ENCODE measurements at places on chromosomes 6 and 20.

- no peak for DNase-seq
Observed at GRCh38 chr20:12383821-12384220, 466.1 kb downstream of the BTBD3 start.

DNA sequence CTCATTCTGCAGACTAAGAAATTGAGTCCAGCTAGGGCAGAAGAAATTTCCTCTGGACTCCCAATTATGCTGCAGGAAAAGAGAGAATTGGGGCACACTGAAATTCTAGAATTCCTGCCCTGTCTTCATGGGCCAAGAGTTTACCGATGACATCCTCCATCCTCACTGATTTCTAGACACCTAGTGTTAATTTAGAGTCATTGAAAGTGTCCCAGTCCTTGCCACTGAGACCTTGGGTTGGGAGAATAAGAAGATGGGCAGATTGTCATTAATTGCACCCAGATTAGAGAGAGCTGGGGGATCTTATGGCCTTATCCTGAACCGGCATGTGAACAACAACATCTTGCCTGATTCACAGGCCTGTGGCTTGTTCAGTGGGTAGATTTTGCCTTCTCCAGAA lies 29.0 kb downstream of the ANGPT4 start:
- DNase-seq = no peak

DNA sequence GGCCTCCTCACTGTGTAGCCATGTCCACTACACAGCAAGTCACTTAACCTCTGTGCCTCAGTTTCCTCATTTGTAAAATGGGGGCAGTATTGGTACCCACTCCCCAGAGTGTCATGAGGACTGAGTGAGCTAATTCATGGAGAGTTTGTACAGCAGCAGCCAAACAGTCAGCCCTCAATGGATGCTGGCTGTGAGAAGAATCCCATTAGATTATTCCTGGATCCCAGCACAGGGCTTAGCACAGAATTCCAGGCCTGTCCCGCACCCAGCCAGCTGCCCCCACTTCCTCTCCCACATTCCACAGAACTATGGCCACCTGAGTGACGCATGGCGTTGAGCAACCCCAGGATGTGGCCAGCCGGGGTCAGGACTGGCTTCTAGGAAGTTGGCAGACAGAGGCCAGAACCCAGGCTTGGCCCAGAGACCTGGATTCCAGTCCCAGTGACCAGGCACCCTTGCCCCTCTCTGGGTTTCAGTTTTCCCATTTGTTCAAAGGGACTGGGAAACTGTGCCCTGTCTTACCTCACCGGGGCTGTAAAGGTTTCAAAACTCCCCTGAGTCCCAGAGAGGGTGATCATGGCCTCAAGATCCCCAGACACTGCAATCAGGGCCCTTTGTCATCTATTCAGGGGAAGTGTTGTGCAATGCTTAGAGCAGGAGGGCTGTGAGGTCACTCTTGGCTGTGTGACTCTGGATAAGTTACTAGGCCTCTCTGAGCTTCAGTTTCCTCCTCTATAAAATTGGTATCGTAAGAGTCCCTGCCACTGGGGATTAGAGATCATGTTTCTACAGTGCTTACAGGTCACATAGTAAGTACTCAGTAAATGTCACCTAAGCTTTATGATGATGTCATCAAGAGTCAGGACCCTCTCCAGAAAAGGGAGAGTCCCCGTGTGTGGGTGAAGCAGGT lies 3.0 kb upstream of the TGM2 start:
- peak; percentile 97 for DNase-seq

DNA sequence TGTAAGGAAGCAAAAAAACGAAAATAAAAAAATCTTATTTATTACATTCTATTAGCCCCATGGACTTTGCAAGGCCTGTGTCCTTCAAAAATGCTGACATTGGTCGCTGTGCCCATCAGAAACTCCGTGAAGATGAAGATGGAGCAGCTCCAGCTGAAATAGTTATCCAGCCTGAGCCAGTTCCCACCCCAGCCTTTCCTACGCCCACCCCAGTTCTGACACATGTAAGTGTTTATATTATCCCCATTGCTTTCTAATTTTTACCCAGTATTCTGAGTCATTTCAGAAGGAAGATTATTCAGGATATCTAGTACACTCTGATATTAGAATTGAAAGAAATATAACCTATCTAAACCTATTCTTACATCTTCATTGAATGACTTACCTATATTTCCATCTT lies 217.7 kb downstream of the ARHGAP18 start:
- DNase-seq = no peak

- DNase-seq = no peak
Observed at GRCh38 chr20:62792940-62793756, 3.1 kb upstream of the MRGBP start.

- no peak for DNase-seq
Observed at GRCh38 chr20:7971536-7972280, 31.4 kb upstream of the HAO1 start.

DNA sequence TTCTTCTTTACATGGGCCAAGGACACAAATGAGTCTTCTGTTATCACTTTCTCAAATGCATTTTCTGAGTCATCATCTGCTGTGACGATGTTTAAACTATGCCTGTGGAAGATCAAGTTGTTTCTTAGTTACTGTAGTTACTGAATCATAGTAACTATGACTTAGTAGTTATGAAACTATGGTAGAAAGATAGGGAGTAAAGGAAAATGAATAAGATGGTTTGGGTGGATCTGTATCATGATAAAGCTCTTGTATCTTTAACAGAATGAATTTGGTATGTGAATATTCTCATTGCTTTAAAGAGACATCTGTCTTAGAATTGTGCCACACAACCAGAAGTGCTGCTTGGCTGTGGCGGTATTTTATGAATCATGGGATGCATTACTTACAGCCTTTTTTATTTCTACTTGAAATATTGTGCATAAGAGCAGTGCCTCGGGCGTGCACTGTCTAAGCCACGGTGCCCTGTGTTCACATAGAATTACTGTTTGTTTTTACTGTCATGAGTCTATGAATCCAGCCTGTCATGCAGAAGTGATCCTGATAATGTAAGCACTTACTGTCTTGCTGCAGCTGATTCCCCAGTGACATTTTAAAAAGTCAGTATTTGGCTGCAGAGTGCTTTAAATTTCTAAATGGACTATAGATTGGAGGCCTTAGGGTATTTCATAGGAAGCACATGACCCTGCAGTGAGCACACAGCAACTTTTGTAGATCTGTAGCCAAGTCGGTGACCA lies 215.2 kb downstream of the TMEM242 start:
- DNase-seq = peak; percentile 93

DNA sequence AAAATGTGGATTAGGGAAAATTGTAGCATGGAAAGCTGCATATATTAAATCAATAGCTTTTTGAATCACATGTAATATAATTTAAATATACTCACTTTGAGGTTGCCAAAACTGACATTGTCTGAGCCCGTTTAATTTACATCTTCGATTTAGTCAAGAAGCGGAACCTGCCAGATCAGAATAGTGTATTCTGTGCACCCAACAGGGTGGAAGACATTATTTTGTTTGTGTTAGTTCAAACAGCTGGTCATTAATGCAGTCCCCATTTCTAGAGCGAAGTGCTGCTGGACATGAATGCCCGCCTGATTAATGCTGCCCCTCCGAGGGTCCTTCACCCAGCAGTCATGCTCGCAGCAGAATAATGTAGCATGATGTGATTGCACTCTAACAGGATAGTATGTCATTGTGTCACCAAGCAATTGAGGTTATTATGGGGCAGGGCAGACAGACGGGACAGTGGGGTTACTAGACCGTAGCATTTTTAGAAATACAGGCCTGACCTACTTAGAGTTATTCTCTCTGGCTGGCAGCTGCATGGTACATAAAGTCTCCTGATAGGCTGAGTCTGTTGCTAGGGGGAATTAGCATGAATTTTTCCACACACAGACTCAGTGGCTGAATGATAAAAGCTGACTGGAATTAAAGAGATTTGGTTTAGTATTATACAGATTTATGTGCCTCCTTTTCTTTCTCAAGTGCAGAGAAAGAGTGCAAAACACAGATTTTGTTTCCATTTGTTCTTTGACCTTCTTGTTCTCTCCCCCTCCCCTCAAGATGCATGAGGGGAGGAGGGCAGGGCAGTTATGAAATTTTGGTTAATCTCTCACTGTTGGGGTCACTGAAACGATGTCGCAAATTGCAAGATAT lies 147.1 kb downstream of the PRL start:
- DNase-seq = peak; percentile 59

GRCh38 chr6:162443101-162443500 lies 284.5 kb downstream of the PRKN start:
- no peak for DNase-seq

DNA sequence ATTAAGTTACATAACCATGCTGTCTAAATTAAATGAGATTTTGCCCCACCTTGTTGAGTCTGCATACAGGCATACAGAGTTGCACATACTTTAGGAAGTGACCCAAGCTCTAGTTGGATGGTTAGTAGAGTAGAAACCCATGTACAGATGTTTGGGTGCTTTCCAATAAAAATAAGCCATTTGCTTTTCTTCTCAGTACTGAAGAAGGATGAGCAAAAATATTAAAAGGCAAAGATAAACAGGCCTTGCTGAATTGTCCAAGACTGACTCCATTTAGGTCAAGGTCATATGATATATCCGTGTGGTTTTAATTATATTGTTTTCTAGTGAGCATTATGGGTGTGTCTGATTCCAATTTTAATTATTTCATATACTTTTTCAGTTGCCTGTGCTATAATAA lies 589.4 kb downstream of the RFPL4B start:
- DNase-seq = peak; percentile 61

- DNase-seq = no peak
Observed at GRCh38 chr20:53494753-53495152, 98.9 kb downstream of the ZNF217 start.

- DNase-seq = no peak
Observed at GRCh38 chr20:39778847-39779604, 816.9 kb downstream of the DHX35 start.

DNA sequence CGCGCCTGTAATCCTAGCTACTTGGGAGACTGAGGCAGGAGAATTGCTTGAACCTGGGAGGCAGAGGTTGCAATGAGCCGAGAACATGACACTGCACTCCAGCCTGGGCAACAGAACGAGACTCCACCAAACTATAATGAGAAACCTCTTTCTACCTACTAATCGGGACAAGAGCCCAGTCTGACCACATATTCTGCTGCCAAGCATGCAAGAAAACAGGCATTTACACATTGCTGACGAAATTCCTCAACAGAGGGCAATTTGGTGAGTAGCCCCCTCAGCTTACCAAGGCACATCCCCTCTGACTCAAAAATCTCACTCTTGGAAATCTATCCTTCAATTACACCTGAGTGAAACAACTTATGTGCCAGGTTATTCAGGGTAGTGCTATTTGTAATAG lies 81.2 kb downstream of the SLC23A2 start:
- no peak for DNase-seq
